ENCODE measurements at places on chromosomes 6 and 20.

- DNase-seq = no peak
Observed at GRCh38 chr20:2217857-2218539, 77.8 kb upstream of the TGM3 start.

GRCh38 chr6:7254980-7255835, 57.8 kb downstream of the SSR1 start:
- DNase-seq = no peak

- peak; percentile 9 for DNase-seq
Observed at GRCh38 chr6:65638047-65638831, 68.8 kb downstream of the EYS start.

GRCh38 chr20:44582311-44583025, at the start of gene PKIG:
Gene PKIG (plus strand): TSS chr20:44582579. CDS start chr20:44614557, 31,978 bp downstream.
- peak; percentile 30 for DNase-seq

GRCh38 chr20:3446779-3447178, 24.0 kb upstream of the ATRN start:
- DNase-seq = no peak

DNA sequence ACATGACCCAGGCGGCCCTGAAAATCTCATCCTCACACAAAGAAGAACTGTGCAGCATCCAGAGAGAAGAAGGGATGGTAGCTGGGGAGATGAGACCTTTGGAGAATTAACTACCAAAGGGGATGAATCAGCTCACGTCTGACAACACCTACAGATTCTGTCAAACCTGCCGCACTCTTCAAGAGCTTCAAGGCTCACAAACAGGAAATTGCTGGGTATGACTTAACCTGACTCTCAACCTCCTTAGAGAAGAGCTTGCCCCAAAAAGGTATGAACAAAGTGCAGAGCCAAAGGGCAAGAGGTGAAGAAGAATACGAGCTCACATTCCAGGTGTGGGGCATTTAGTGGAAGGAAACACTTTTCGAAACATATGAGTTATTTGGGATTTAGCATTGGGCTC, 139.8 kb downstream of the BACH2 start:
- no peak for DNase-seq

DNA sequence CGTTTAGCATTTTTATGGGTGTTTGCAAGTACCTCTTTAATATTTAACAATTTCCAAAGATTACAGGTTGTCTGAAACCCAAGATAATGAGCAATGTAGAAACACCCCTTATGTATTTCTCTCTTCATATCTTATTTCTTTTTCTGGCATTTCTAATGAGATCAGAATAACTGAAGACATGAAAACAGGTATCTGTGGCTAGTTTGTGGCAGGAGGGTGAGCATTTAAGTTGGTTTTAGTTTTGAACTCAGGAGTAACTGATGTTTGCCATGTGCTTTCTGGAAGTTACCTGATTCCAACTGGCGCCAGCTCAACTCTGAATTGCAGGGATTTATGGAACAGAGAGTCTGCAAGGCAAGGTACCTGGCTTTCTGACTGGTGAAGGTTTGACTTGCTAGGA, 35.4 kb upstream of the PRL start:
- DNase-seq = no peak

DNA sequence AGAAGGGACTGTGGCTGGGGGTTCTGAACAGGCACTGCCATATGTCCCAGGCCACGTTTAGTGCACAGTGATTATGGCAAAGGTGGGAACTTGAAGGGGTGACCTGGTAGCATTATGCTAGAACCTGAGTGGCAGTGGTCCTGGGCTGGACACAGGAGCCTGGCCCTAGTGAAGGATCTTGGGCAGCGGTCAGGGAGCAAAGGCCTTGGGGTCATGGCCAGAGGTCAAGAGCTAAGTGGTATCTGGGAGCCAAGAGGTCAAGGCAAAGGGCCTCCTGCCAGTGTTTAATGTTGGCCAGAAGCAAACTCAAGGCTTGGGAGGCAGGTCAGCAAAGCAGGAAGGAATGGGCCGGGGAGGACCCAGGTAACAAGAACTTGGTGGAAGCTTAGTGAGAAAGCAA, 254.5 kb downstream of the CDH26 start:
- no peak for DNase-seq

GRCh38 chr6:166619912-166620311, 7.1 kb downstream of the RPS6KA2 start:
- no peak for DNase-seq

DNA sequence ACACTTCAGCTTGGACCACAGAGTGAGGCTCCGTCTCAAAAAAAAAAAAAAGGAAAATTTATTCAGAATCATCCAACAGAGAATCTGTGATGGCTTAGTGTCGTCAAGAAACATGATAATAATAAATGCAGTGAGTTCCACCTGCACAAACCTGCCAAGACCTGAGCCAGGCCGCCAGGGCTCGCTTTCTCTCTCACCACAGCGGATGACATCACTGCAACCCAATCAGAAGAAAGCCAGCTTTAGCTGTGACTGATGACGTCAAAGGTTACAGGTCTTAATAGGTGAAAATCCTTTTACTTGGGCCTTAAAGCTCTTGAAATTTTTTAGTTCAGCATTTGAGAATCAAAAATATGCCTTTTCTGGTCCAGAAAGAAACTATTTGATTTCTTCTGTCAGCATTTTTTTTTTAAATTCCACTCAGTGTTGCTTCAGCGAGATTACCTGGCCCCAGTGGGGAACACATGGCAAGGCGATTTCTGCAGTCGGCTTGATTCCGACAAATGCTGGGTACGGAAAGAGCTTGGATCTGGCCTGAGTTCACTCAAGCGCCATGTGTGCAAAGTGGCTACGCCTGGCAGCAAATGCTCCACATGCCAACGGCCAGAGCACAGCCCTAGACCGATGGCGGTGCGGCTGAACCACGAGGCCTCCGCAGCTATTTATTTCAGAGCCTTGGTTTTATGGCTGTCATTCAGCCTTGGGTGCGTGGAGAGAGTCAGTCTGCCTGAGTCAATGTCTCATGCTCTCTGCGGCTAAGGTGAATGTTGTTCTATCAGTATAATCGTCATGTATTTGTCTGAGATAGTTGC, 105.7 kb upstream of the QKI start:
- DNase-seq = no peak

DNA sequence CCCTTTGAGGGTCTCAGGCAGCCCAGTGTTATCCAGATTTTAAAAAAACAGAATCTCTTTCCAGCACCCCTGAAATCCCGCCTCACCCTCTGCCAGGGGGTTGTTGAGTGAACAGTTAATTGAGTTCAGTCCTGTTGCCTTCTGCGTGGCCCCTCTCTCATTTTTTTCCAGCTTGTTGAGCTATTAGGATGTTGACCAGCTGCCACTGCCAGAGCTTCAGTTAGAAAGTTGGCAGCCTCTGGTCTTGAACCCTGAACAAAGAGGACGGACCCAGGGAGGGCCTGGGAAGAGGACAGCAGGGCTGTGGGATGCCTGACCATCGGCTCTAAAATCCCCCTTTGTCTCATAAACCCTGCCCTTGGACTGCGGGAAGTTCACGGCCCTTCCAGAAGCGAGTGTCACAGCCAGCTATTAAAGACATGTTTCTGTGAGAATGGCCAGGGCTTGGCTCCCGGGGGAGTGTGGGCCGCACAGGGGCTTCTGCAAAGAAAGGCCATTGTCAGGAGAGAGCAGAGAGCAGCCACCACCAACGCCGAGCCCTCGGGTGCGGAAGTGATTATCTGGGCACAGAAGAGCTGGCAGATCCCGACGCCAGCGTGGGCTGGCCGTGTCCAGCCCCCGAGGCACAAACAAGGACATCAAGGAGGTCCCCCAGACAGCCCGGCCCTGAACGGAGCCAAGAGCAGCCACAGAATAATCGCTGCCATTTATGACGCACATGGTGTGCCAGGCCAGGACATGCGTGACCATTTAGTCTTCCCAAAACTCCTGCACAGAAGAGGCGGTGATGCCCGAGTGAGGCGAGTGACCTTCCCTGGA, 189.0 kb downstream of the ANKRD60 start:
- no peak for DNase-seq
